ENCODE measurements at places on chromosomes 2 and 18.

GRCh38 chr2:123116595-123116994, 908.5 kb upstream of the CNTNAP5 start:
- no peak for DNase-seq

DNA sequence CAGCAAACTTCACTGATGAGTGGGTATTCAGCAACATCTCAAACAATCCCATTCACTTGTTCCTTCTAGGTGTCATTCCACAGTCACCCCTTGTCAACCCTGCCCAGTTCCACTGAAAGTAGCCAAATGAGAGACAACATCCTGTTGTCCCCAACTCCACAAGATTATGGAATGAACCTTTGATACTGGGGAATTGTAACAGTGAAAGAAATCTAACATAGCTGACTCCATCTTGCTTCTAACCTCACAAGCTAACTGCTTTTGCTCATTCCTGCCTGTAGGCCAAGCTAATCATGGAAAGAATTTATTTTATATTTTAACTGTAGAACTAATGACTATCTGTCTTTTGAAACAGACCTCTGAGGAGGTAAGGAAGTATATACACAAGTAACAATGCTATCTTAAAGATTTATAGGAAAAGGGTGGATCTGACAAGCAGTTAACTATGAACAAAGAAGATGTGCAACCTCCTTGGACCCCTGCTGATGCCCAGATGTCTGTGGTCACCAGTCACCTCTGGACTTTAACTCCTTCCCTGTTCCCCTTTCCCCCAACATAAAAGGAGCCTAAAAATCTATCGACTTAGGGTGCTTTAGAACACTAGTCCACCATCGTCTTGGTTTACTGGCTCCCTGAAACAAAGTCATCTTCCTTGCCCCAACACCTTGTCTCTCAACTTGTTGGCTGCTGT, 6.9 kb upstream of the ANXA4 start:
- no peak for DNase-seq

- no peak for DNase-seq
Measured at GRCh38 chr2:46362667-46363012, 65.4 kb downstream of the EPAS1 start.

DNA sequence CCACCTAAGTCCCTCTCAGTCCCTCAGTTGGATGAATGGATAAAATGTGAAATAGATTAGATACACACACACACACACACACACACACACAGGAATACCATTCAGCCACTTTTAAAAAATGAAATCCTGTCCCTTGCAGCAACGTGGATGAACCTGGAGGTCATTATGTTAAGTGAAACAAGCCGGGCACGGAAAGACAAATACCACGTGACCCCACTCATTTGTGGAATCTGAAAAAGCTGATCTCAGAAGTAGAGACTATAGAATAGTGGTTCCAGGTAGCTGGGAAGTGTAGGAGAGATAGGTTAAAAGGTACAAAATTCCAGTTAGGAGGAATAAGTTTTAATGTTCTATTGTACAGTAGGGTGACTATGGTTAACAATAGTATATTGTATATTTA, 31.0 kb downstream of the TTC32 start:
- DNase-seq: no peak

- no peak for DNase-seq
Measured at GRCh38 chr18:21457179-21457535, 143.3 kb downstream of the ESCO1 start.

DNA sequence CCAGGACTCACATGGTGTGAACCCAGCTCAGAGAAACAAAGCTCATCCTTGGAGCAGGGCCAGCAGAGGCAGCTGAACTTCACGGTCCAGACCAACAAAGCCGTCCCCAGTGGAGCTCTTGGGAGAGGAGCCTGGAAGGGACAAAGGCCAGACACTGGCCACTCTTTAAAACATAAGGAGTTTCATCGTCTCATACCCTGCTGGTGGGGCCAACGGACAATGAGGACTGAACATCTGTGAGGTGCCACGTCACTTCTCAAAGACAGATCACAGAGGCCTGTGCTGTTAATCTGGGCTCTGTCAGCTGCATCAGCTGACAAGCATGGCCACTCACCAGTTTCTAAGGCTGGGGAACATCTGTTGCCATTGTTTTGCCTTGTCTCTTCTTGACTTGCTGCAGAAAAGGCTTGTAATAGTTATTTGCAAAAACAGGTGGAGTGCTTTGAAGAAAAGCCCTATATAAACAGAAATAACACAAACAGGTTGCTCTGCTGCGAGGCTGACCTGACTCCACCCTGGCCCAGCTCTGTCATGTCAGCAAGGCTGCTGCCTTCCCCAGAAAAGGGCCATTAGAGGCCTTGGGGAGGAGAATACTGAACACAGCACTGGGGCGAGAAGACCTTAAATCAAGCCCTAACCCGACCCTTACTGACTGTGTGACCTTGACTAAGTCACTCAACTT, 68.1 kb upstream of the DAPL1 start:
- DNase-seq: no peak

- no peak for DNase-seq
Measured at GRCh38 chr2:7711167-7711566, 794.0 kb downstream of the RNF144A start.

DNA sequence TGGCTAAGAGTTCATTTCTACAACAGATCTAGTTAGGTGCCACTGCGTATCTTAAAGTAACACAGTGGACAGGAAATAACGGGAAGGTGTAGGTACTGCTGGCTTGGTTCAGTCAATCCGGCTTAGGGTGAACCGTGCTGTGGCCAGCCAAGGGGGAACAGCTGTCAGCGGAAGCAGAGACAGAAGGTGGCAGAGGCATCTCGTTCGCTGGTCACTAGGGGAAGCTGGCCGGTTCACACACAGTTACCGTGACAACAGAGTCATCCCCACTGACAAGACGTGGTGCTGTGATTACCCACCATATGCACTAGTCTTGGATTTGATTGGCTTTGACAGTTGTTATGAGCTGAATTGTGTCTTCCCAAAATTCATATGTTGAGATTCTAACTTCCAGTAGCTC, 58.8 kb upstream of the HDAC4 start:
- DNase-seq: no peak

- DNase-seq: no peak
Measured at GRCh38 chr2:175168564-175168945, 552 bp upstream of the ATF2 start.
